ENCODE measurements at places on chromosomes 6 and 20.
A peak's percentile ranks its signal among the peaks of the same experiment; 100 is the strongest.

DNA sequence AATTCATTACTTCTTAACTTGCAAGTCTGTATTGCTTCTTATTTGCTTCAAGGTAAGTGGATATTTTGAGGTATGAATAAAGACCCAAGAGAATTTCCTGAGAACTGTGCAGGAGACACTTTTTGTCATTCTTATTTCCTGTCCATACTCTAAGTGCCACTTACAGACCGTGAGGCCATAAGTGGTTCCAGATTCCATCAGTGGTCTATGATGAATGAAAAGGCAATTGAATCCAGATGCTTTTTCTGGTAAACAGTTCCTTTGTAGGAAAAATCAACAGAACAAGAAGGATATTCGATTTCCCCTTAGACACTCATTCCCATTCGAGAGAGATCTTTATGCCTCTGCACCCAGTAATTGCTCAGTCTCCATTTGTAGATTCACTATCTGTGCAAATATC is 58.3 kb upstream of the PDE10A start:
- DNase-seq = no peak
- no peak overlapping the region for H3K27ac ChIP-seq
- no peak overlapping the region for H3K4me3 ChIP-seq
- peaks cover 71% of the 10 kb centered on the region for H3K27me3 ChIP-seq
- H3K36me3 ChIP-seq = no peaks in the 10 kb centered on the region

GRCh38 chr6:73134588-73134987 is 90.7 kb downstream of the KHDC1L start:
- no peak for DNase-seq
- H3K36me3 ChIP-seq = no peaks in the 10 kb centered on the region
- no peak overlapping the region for H3K4me3 ChIP-seq
- H3K27ac ChIP-seq = no peak overlapping the region
- H3K27me3 ChIP-seq = no peaks in the 10 kb centered on the region

- H3K4me3 ChIP-seq = peak overlapping the region; percentile 20
- peak overlapping the region; percentile 33 for H3K27ac ChIP-seq
- H3K27me3 ChIP-seq = no peaks in the 10 kb centered on the region
- H3K36me3 ChIP-seq = no peaks in the 10 kb centered on the region
Observed at GRCh38 chr6:144411531-144412165, 126.5 kb downstream of the UTRN start.

- H3K27ac ChIP-seq = no peak overlapping the region
- H3K4me3 ChIP-seq = no peak overlapping the region
- no peaks in the 10 kb centered on the region for H3K27me3 ChIP-seq
- no peaks in the 10 kb centered on the region for H3K36me3 ChIP-seq
Observed at GRCh38 chr20:48076747-48077146, 291.5 kb upstream of the SULF2 start.

DNA sequence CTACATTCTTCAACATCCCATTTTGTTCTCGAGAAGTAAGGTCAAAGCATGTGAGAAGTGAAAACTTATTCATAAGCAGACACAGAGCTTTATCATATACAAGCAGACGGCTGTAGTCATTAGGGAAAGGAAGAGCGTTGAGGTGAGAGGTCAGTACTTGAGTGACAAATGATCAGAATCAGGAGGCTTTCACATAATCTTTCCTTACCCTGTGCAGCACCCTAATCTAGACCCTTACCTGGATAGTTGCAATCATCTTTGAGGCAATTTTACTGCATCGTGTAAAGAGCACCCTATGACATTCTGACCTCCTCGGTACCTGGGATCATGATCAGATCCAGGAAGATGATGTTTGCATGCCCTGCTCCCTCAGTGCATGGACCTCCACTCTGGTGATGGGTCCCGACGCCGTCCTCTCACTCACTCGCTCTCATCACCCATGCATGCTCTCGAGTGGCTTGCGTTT is 62.7 kb downstream of the RNF182 start:
- no peak overlapping the region for H3K4me3 ChIP-seq
- H3K4me1 ChIP-seq = peaks cover 8% of the 10 kb centered on the region
- no peaks in the 10 kb centered on the region for H3K36me3 ChIP-seq
- DNase-seq = no peak

Measured in PC-9 (cell line).